Neural crest cell (in vitro differentiated cells): ENCODE measurements at places on chromosomes 6 and 20. TPM values are rescaled to one million over a fixed set of nuclear protein-coding genes. Genes with fewer than 3 reads are reported as not detected.
A peak's percentile ranks its signal among the peaks of the same experiment; 100 is the strongest.

DNA sequence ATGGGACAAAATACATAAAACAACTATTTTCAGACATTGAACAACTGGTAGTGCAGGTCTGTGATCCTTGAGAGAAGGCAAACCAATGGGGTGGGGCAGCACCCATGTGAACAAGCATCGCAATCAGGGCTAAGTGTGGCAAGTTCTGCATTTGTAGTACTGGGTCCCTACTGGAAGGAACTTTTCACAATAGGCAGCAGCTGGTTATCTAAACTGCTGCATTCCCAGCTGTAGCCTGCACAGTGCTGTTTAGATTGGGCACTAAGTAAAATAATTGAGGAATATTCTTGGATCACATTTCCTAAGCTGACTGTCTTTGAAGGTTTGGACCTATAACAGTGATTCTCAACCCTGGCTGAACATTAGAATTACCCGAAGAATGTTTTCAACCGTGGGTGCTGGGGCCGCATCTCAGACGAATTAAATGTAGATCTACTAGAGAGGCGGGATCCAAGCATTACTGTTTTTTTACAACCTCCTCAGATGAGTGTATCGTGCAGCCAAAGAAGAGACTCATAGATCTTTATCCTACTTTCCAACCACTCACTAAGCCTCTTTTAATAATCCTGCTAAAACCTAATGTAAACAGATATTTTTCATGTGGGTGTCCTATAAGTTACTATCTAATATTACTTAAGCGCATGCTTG lies 12.4 kb upstream of the MAP3K4 start:
- DNase-seq: no peak
- H3K27me3 ChIP-seq: no peaks in the 10 kb centered on the region
- no peak overlapping the region for H3K27ac ChIP-seq
- H3K4me3 ChIP-seq: no peak overlapping the region
- H3K4me1 ChIP-seq: peaks cover 13% of the 10 kb centered on the region

The XKR7 gene
- 4.5 and 4.9 TPM in 2 replicates for total RNA-seq

DNA sequence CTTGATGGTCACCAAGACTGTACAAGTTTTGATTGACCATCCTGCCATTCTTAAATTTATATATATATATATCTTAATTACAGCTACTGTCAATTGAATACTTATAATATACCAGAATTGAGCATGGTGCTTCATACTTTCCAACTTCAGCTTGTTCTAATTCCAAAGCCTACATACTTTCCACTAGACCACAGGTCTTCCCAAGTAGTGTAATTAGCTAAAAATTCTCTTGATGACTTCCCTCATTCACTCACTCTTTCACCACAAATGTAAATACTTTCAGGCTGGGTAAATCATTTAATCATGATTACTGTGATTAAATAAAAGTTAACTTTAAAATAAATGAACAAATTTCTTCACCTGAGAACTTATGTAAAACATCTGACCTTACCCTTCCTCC lies 3.4 kb downstream of the ASF1A start:
- DNase-seq: no peak
- H3K36me3 ChIP-seq: peaks cover 11% of the 10 kb centered on the region
- H3K27ac ChIP-seq: no peak overlapping the region
- peaks cover 54% of the 10 kb centered on the region for H3K4me1 ChIP-seq
- H3K27me3 ChIP-seq: peaks cover 4% of the 10 kb centered on the region

GRCh38 chr6:128446497-128446896 lies 73.9 kb downstream of the PTPRK start:
- no peak for DNase-seq
- peaks cover 4% of the 10 kb centered on the region for H3K36me3 ChIP-seq
- no peaks in the 10 kb centered on the region for H3K4me1 ChIP-seq
- no peaks in the 10 kb centered on the region for H3K27me3 ChIP-seq
- no peak overlapping the region for H3K27ac ChIP-seq

The ADGRB3 gene
- 5.0 and 5.1 TPM in 2 replicates for total RNA-seq

The FAM229B gene
- 26.7 and 30.3 TPM in 2 replicates for total RNA-seq

The HSP90AB1 gene
- 1,508 and 1,541 TPM in 2 replicates for total RNA-seq

GRCh38 chr6:5762561-5762968 lies 244.2 kb downstream of the NRN1 start:
- H3K27ac ChIP-seq: peak overlapping the region; percentile 60
- H3K27me3 ChIP-seq: no peaks in the 10 kb centered on the region
- peaks cover 6% of the 10 kb centered on the region for H3K36me3 ChIP-seq
